ENCODE measurements at places on chromosomes 2 and 18.

DNA sequence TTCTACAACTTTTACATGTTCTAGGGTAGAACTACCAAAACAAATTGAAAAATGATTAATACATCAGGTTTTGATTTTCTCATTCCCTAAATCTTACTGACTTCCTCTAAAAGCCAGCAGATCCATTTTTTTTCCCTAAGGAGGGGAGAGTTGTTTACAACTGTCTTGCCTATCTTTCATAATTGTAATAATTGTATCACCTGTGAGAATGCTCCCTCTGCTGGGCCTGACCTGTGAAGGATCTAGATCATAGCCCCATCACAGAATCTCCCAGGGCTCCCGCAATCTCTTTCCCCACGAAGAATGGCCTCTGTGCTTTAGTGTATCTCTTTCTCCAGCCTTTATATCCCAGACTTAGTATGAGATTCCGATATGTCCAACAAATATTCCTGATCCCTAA lies 9.1 kb downstream of the LOXL3 start:
- no peak for DNase-seq

DNA sequence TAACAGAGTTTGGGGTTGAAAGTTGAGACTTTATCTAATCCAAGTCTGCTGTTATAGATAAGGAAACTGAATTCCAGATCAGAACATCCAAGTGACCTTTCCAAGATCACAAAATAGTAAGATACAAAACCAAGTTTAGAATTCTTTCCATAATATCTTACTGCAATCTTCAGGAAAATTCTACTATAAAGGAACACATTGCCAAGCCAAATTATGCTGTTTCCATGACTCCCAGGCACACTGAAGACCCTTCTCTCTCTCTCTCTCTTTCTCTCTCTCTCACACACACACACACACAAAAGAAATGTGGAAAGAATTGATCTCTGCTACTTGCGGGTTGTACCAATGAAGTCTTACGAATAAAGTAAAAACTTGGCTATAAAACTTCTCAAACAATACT lies 398.4 kb downstream of the METTL4 start:
- no peak for DNase-seq

DNA sequence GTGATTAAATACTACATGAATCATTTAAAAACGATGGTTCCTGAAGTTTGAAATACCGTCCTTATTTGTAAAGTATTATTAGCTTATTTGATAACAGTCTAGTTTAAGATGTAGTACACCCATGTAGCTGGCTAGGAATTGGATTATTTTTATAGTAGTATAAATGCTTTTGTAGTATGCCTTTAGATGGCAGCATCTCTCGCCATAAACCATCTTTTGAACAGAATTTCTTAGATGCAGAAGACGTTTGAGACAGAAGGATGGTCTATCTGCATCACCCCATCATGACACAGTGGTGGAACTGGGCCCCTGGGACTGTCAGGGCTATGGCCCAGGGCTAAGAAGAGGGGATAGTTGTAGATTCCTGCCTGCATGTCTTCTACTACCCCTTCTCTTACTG lies 152.7 kb downstream of the WDSUB1 start:
- DNase-seq, result no peak

DNA sequence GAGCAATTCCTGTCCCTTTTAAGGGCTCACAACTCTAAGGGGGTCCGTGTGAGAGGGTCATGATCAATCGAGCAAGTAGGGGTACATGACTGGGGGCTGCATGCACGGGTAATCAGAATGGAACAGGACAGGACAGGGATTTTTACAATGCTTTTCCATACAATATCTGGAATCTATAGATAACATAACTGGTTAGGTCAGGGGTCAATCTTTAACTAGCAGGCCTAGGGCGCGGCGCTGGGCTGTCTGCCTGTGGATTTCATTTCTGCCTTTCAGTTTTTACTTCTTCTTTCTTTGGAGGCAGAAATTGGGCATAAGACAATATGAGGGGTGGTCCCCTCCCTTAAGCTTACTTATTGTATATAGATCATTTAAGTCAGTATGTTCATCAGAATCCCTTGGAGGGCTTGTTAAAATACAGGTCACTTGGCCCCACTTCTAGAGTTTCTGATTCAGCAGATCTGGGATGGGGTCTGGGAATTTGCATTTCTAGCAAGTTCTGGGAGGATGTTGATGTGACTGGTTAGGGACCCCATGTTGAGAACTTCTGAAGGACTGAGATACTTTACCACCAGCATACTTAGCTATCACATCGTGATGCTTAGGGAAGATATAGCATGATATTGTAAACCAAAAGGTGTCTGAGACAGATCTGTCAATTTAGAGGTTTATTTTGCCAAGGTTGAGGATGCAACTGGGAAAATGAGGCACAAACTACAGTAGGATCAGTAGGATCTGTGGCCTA lies 2.8 kb upstream of the INPP4A start:
- DNase-seq, result no peak

- no peak for DNase-seq
Measured at GRCh38 chr18:61196750-61197149, 136.5 kb upstream of the CDH20 start.

DNA sequence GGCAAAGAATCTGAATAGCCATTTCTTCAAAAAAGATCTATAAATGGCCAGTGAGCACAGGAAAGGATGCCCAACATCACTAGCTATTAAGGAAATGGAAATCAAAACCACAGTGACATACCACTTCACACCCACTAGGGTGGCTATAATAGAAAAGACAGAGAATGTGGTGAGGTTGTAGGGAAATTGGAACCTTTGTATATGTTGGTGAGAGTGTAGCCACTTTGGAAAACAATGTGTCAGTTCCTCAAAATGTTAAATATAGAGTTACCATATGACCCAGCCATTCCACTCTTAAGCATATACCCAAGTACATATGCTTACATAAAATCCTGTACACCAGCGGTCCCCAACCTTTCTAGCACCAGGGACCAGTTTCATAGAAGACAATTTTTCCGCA lies 152.8 kb downstream of the SMAD2 start:
- no peak for DNase-seq

DNA sequence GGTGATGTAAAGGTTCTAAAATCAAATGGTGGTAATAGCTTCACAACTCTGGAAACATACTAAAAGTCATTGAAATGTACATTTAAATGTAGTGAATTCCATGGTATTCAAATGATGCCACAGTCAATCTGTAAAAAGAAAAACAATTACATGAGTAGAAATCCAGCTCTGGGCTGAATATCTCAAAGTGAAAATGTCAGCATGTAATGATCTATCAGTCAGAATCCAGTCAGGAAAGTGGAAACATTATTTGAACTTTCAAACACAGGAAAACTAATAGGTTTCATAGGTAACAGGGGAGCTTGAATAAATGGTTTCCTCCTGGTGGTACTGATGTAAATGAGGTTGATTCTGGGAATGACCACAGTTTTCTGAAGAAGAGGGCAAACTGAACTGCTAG lies 186.4 kb downstream of the CDH7 start:
- no peak for DNase-seq

Measured in right forelimb (tissue), 1 donor.